A172 (cell line): ENCODE measurements at places on chromosomes 4 and X.

GRCh38 chr4:16122308-16122711 is 38.5 kb upstream of the PROM1 start:
- DNase-seq: no peak

- DNase-seq: no peak
Observed at GRCh38 chr4:182022909-182023308, 220.3 kb upstream of the TENM3 start.

DNA sequence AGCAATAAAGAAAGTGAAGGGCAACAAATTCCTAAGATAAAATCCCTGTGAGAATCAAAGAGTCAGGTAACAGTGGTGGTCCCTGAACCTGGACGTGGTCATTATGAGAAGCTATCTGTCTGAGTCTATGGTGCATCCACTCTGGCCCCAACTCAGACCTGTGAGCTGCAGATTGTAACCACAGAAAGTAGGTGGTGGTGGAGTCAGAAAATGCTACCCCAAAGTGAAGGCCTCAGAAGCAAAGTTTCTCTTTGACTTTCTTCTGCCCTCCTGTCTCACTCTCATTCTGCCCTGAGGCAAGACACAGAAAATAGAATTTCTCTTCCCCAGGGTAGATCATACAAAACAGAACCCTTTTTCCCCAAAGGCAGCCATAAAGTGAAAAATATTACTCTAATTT is 84.1 kb upstream of the NEIL3 start:
- DNase-seq: no peak

- DNase-seq: no peak
Observed at GRCh38 chr4:158065176-158065575, 107.6 kb downstream of the GASK1B start.

DNA sequence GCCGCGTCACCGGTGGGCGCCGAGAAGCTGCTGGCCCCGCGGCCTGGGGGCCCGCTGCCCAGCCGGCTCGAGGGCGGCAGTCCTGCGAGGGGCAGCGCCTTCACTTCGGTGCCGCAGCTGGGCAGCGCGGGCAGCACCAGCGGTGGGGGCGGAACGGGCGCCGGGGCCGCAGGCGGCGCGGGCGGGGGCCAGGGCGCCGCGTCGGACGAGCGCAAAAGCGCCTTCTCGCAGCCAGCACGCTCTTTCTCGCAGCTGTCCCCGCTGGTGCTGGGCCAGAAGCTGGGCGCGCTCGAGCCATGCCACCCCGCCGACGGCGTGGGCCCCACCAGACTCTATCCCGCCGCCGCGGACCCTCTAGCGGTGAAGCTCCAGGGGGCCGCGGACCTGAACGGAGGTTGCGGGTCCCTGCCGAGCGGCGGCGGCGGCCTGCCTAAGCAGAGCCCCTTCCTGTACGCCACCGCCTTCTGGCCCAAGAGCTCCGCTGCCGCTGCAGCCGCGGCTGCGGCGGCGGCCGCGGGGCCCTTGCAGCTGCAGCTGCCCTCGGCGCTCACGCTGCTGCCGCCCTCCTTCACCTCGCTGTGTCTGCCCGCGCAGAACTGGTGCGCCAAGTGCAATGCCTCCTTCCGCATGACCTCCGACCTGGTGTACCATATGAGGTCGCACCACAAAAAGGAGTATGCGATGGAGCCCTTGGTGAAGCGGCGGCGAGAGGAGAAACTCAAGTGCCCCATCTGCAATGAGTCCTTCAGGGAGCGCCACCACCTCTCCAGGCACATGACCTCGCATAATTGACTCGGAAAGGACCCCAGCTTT is 5.6 kb downstream of the PRDM8 start:
- DNase-seq: no peak

- no peak for DNase-seq
Observed at GRCh38 chr4:26065833-26066232, 151.8 kb downstream of the SMIM20 start.

- no peak for DNase-seq
Observed at GRCh38 chr4:3430524-3430923, 11.2 kb upstream of the HGFAC start.

DNA sequence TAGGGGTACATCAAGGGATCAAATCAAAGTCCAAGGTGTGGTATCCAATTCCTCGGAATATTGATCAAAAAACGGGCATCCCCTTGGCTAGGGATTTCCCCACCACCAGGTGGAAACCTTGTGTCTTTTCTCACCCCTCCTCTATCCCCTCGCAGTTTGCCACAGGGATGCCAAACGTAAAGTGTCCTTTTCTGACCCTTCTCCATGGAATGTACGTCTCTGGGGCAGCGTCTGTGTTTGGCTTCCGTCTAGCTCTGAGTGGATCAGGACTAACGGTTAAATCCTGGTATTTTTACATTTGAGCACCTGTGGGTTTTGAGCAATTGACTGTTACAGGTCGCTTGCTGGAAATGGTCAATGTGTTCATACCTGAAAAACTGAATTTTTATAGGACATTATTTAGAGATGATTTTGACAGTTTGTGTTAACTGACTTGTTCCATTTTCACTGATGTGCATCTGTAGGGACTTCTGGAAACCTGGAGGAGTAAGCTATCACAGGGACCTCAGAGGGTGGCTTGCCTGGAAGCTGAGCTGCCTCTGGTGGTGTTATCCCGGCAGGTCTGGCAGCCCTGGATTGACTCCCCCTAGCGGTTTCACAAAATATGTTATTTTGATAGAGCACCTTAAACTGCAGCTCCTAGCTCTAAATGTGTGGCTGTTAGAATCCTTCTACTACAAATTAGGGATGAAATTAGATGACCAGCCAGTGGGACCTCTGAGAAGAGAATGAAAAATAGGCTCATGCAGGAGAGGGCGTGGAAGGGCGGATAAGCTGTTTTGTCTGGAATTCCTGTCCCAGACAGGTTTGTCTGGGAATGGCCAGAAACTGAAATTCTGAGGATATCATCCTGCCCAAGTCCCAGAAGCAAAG is 8.8 kb upstream of the MGST2 start:
- peak; percentile 74 for DNase-seq

- no peak for DNase-seq
Observed at GRCh38 chr4:161937596-161937995, 226.2 kb downstream of the FSTL5 start.

DNA sequence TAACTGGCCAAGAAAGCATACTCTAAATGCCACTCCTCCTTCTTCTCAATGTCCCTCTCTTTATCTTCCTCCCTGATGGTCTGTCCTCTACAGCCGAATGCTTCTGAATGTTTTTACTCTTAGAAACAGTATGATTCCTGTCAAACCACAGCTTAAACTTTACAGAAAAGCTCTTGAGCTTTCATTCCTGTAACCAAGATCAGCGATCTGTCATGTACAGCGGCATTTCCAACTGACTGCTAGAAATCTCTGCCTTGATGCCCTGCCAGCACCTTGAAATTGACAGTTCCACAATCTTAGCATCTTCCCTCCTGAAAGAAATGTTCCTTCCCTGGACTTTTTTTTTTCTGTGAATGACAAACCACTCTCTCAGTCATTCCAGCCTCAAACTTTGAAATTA is 11.5 kb upstream of the GATB start:
- DNase-seq: no peak

DNA sequence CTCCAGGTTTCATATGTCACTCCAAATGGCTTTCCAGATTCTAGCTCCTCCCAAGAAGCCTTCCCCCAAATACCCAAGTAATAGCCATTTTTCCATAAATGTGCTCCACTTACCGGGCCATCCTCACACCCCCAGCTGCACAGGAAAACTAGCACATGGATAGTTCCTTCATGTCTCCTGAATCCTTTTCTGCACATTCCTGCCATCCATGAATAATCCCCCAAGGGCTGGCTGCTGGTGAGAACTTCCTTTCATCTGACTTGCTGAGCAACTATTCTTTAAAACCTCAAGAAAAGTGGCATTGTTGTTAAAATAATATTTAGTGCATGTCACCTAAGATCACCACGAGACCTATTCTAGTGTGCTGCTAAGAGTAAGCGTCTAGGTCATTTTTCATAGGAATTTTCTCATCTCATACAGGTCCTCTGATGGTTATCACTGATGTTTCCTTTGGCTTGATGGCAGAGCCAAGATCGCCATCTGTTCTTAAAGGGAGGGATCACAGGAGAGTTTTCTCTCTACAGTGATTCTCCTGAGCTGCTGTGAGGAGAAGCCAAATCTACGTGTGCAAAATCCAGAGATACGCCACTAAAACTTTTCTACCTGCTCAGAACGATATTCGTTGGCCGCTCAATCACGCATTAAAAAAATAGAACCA is 71.3 kb downstream of the MAP3K15 start:
- no peak for DNase-seq

DNA sequence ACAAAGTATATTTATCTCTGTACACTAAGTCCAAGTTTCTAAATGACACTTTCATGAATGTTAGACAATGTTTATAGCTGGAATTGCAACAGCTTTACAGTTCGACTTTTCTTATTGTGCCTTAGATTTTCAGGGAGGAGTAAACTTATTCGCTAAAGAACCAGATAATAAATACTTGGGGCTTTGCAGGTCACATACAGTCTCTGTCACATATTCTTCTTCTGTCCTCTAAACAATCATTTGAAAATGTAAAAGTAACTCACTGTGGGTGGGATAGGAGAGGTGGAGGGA is 132.6 kb downstream of the SPRY1 start:
- no peak for DNase-seq

- DNase-seq: no peak
Observed at GRCh38 chr4:61320631-61321030, 120.5 kb downstream of the ADGRL3 start.

GRCh38 chr4:127188847-127189246 is 443.9 kb upstream of the INTU start:
- DNase-seq: no peak

DNA sequence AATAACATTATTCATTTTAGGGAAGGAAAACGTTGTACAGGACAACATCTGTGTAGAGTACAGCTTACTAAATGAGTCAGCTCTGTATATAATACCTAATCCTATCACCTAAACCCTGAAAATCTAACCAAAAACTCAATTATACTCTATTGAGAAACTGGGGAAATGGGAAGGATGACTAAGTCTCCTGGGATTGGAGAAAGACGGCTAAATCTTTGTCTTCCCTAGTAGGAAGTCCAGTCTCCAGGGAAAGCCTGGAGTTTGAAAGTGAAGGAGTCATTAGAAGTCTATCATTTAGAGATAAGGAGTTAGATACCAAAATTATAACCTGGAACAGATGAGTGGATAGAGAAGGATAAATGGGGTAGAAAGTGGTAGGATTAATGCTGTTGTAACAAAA is 286.5 kb downstream of the STK32B start:
- DNase-seq: no peak

DNA sequence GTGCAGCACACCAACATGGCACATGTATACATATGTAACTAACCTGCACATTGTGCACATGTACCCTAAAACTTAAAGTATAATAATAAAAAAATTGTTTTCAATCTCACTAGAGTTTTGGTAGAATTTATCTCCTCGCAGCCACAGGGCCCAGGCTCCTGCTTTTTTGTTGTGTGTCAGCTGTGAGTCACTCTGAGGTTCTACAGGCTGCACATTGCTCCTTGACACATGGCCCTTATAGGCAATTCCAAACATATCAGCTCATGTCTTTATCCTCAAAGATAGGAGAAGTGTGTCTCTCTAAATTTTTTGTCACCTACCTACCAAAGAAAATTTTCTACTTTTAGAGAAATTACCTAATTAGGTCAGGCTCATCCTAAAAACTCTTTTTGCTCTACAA is 252.1 kb upstream of the ADGRL3 start:
- DNase-seq: peak; percentile 11

GRCh38 chrX:91079342-91080114 is 355.1 kb upstream of the PABPC5 start:
- no peak for DNase-seq

DNA sequence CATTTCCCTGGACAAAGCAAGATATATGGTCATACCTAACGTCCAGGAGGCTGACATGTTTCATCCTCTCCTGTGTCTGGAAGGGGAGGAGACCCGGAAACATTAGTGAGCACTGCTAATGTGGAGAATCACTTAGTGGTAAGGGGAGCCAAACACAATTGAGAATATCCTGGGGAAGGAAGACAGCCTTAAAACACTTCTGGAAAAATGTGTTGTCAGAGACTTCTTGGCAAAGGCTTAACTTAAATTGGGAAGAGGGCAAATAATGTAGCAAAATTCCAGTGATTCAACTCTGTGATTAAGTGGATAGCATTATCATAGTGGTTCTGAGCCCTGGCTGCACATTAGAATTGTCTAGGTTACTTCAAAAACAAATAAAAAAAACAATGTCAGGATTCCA is 39.5 kb downstream of the SPARCL1 start:
- DNase-seq: no peak

GRCh38 chrX:9231491-9231890 is 197.6 kb upstream of the FAM9B start:
- DNase-seq: peak; percentile 13

DNA sequence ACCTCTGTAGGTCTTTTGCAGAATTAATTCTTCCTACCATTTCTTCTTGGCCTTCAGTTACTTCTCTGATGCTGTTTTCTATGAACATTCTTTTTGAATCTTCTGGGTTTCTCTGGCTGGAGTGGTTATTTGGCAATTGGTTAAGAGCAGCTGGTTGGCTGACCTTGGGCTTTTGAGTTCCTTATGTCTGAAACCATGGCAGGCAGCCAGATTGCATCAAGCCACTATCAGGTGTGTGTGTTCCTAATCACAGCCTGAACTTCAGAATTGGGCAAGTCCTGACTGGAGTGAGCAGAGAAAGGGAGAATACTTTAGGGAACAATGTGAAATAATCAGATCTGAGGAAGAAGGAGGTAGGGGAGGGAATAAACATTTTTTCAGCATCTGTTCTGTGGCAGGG is 90.2 kb downstream of the ARHGAP10 start:
- no peak for DNase-seq

- peak; percentile 95 for DNase-seq
Observed at GRCh38 chr4:102429553-102429952, 71.6 kb upstream of the NFKB1 start.

- no peak for DNase-seq
Observed at GRCh38 chr4:139227729-139228404, 50.8 kb upstream of the ELF2 start.

DNA sequence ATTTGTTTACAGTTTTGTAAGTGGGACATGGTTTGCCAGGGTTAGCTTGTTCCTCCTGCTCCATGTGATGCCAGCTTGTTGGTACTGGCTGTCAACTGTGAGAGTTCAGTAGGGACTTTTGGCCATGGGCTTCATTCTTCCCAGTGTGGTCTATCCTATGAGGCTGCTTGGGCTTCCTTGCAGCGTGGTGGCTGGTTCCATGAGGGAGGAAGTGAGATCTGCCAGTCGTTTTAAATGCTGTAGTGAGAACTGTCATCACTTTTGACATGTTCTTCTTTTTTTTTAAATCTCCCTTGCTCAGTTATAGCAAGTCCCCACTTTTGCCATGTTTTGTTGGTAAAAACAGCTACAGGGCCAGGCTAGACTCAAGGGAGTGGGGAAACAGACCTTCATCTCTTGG is 15.9 kb downstream of the NSD2 start:
- no peak for DNase-seq

- no peak for DNase-seq
Observed at GRCh38 chr4:84219656-84220055, 279.4 kb downstream of the NKX6-1 start.

DNA sequence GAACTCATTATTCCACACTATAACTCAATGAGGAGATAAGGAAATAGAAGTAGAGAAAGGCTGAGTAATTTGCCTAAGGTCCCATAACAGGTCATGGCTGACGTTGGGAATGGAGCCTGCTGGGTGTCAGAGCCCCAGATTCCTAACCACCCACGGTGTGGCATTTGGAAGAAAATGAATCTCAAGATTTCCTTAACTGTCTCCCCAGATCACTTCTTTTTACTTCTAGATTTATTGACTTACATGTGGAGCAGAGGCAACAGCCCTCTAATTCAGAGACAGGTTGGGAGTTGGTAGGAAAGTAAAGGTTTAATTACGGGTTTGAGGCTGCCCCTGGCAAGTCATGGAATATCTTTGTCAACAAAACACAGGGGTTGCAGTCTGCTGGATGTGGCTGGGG is 134.0 kb downstream of the ARHGAP10 start:
- no peak for DNase-seq

GRCh38 chr4:128728190-128728589 is 81.3 kb upstream of the JADE1 start:
- DNase-seq: no peak
